ENCODE measurements at places on chromosomes 12 and 14.
A peak's percentile ranks its signal among the peaks of the same experiment; 100 is the strongest.

DNA sequence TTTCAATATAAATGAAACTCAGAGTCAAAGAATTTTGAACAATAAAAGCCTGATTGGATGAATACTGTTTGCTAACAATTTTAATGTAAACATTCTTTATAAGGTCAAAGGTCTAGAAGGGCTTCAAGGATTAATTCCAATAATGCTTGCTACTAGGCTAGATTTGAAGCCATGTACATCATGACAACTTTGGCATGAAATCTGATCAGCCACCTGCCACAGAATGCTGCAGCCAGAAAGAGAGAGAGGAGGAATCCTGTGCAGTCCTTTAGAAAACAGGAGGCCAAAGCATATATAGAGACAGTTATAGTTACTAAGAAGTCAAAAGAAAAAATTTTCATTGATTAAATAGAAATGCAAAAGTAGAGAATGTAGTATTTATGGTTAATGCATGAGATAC, 47.1 kb downstream of the ABCD2 start:
- no peak for DNase-seq

DNA sequence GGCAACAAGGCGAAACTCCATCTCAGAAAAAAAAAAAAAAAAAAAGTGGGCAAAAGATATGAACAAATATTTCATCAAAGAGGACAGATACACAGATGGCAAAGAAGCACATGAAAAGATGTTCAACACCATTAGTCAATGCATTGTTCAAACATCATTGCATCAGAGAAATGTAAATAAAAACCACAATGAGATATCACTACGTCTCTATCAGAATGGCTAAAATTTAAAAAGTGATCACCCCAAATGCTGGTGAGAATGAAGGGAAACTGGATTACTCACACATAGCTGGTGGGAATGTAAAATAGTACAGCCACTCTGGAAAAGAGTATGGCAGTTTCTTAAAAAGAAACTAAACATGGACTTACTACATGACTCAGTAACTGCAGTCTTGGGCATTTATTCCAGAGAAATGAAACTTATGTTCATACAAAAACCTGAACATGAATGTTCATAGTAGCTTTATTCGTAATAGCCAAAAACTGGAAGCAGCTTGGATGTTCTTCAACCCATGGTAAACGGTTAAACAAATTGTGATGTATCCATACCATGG, 3.6 kb downstream of the L2HGDH start:
- no peak for DNase-seq

- DNase-seq = no peak
These were observed 7.9 kb downstream of the TMEM63C start for GRCh38 chr14:77189479-77189878.

DNA sequence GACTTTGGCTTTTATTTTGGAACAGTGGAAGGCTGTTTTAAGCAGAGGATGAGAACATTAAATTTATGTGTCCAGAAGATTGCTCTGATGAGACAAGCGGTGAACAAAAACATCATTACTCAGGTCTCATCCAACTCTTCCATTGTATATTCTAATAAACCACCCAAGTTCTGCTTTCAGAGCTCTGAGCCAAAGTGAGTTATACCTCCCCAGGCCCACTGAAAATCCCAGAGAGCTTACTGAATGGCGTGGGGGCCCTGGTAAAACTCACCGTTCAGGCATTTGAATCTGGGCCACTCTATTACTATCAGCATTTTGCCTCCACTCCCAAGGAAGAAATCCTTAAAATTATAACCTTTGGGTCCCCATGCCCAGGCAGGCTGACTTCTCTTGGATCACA, 122.0 kb upstream of the HIF1A start:
- DNase-seq = no peak

DNA sequence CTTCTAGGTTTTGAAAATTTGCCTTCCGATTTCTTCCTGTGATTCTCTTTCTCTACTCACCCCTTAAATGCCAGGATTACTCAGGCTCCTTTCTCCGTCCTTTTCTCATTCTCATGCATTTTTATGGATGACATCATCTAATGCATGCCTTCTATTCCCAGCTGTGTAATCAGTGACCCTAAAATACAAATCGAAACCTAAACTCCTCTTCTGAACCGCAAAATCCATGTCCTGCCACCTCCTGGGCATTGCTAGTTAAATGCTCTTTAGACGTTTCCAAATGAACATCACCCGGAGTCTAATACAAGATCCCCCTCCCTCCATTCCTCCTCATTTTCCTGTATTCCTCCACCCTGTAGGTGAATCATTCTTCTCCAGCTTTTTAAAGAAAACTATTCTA, 1703.1 kb upstream of the FLRT2 start:
- no peak for DNase-seq

DNA sequence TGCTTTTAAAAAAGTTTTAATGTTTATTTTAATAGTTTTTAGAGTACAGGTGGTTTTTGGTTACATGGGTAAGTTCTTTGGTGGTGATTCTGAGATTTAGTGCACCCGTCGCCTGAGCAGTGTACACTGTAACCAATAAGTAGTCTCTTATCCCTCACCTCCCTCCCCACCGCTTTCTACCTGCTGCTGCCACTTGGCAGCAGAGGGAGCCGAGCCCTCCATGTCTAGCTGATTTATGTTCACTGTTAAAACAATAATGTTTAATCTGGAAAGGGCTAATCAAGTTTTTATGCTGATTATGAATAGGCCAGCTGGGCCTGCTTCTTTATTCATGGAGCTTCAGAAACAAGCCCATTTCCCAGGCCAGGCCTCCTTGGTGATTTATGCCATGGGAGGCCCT, 73.1 kb downstream of the ADCK1 start:
- no peak for DNase-seq

DNA sequence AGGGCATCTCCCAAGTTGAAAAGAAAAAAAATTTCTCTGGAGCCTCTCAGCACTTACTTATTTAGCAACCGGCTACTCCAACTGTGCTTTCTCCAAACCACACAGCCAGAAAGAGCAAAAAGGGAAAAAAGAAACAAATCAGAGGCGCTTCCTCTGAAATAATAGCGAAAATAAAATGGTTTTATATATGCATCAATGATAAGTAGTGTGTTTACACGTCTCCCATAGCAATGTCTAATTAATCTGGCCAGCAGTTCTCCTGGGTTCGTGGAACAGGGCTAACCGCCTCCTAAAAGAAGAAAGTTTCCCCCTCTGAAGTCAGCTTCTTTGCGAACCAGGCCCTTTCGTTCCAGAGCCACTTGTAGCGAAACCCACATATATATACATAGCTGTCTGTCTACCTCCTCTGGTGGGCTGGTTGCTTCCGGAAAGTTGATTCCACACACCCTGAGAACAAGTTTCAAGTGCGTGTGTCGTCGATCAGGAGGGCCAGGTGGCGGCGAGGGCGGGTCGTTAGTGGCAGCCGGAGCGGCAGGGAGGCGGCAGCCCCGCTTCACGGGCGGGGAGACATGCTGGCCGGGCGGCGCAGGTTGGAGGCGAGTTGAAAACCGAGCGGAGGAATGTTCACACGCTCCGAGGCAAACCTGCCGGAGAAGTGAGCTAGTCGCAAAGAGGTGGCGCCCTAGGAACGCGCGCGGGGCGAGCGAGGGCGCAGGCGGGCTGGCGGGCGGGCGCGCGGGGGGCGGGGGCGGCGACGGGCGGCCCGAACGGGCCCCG, 2.7 kb downstream of the PTHLH start:
- no peak for DNase-seq

DNA sequence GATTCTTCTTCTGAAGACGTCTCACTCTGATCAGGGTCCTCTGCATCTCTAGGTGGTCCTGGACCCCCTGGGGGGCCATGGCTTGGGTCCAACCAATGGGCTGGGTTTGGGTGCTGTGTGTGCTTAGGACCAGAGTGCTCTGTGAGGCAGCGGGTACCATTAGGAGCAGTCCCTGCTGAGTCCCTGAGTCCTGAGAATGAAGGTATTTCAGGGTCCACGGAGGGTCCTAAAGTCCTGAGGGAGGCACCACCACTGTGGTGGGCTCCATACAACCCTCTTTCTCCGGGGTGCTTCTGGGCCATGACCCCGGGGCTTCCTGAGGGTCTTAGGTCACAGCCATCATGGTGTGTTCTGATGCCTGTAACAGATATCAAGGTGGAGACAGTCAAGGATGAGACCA, 1.0 kb downstream of the DNAJC14 start:
- no peak for DNase-seq

GRCh38 chr14:90137807-90138206, 76.0 kb downstream of the KCNK13 start:
- DNase-seq = no peak

GRCh38 chr14:82836256-82836950, 1302.8 kb upstream of the SEL1L start:
- no peak for DNase-seq

DNA sequence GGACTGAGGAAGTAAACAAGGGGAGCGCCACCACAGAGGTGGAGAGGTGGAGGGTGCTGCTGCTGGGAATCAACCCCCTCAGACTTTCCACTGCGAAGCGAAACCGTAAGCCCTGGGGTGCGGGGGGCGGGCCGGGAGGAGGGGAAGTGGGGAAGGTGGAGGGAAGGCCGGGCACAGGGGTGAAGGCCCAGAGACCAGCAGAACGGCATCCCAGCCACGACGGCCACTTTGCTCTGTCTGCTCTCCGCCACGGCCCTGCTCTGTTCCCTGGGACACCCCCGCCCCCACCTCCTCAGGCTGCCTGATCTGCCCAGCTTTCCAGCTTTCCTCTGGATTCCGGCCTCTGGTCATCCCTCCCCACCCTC, at the start of gene LAG3:
TSS of gene LAG3 (plus strand) at position 190 of the 365 bp plus-strand sequence. CDS start 333 bp downstream, outside the sequence.
- no peak for DNase-seq

- DNase-seq = no peak
These were observed 45.8 kb downstream of the DRAM1 start for GRCh38 chr12:101923045-101923718.

DNA sequence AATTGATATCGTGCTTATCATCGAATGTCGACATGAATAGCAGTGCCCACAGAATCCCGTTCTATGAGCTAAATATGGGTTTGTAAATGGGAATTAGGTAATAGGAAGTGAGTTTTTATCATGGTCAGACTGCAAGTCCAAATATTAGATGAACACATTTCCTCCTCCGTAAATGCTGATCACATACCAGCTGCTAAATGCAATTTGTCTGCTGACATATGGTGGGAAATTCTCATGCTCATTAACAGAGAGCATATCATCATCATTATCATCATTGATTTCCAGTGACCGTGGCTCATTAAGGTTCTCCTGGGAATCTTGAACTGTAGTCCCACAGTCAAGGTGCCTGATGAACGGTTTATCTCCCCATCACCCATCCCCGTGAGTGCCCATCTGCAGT, 998.8 kb upstream of the TMEM132C start:
- DNase-seq = no peak

DNA sequence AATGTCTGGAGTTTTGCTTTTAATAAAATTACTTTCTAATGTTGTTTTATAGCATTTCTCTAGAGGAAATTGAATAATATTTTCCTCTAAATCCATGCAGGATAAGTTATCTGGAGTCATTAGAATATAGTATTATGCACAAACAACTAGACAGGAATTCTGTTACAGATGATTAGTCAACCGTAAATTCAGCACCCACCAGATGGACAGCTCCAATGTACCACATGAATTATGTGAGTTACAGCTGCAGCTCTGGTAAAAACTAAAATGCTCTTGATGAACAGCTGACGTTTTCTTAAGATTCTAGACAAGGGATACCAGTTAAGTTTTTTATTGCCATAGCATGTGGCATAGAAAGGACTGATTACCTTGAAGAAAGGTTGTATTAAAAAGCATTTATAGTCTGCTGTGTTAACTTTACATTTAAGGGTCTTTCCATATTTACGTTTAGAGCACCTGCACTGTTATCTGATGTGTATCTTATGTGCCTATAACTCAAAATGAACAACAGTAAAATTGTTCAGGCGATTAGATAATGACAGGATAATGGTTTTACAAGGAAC, 321.4 kb upstream of the LRFN5 start:
- DNase-seq = no peak

DNA sequence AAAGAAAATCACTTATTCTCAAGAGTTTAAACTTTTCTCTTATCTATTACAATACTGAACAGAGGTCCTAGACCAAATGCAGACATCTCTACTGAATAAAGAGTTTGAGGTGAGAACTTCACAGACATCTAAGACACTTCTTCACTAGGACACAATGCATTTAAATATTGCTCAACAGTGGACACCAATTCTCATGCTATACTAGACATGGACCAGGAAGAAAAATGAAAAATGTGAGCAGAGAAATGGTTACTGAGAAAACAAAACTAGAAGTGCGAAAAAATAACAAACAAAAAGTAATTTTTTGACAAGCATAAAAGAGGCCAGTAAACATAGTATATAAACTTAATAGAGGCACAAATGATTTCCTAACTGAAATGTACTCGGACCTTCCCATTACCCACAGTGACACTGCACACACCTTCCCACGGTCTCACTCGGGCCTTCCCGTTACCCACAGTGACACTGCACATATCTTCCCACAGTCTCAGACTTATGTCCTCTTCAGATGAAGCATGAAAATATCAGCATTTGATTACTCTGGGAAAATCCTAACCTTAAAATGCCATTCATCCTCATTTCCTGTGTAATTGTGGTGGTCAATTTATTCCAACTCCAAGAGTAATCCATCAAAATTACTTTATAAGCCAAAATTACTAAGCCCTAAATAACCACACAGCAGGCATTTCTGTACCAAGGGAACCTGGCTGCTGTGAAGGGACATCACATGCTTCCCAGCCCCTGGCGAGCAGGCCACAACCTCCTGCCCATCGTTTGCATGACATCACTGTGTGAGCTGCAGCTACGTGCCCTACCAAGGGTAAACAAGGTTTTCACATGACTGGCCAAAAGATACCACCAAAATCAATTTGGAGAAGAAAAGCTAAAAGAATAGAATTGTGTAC, 6.4 kb downstream of the SLC15A4 start:
- DNase-seq = no peak

- no peak for DNase-seq
These were observed 3.0 kb upstream of the PIANP start for GRCh38 chr12:6703631-6704030.

DNA sequence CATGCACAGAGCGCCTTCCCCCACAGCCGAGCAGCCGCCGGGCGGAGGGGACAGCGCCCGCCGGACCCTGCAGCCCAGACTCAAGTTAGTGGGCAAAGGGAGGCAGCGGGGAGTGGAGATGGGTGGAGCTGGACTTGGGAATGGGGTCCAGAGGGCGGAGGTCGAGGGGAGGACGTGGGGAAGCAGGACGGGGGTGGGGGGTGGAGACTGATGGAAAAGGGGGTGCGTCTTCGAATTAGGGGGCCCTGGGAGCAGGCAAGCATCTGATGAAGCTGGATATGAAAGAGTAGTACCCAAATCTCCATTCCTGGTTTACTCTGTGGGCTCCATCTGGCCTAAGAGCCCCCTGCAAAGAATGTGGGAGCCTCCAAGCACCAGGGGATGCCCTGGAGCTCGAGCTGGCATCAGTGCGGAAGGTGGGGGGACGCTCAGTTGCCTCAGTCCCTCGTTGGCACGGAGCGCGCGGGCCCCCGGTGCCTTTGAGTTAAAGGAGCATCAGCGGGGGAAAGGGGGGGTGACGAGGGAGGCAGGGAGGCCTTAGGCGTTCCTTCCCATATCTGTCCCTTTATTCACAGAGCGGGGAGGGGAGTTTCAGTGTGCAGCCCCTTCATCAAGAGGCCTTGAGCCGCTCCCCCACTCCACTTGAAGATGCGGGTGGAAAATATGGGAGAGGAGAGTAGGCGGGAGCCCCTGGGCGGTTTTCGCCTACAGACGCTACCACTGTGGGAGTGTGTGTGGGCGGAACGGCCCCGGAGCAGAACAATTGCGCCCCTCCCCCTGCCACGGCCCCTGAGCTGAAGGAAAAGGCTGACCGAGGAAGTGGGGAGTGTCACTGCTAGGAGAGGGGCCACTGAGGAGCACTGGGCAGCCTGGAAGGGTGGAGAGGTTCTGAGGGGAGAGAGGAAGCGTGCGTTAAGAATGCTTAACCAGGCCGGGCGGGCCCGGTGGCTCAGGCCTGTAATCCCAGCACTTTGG, 644 bp downstream of the NAB2 start:
- peak; percentile 54 for DNase-seq

Data from activated T-helper 2 cell treated with anti-CD3 and anti-CD28 coated beads, Interferon-gamma antibody, Interleukin-2, Interleukin-4, amounts not matched to agents 10 μg/mL and 5 μg/mL and 100 μg/mL, durations not matched to agents 14 hours and 24 hours and 36 hours (primary cell).